ENCODE measurements at places on chromosomes 3 and 15.

GRCh38 chr3:62798000-62798399 lies 77.2 kb downstream of the CADPS start:
- DNase-seq: no peak

DNA sequence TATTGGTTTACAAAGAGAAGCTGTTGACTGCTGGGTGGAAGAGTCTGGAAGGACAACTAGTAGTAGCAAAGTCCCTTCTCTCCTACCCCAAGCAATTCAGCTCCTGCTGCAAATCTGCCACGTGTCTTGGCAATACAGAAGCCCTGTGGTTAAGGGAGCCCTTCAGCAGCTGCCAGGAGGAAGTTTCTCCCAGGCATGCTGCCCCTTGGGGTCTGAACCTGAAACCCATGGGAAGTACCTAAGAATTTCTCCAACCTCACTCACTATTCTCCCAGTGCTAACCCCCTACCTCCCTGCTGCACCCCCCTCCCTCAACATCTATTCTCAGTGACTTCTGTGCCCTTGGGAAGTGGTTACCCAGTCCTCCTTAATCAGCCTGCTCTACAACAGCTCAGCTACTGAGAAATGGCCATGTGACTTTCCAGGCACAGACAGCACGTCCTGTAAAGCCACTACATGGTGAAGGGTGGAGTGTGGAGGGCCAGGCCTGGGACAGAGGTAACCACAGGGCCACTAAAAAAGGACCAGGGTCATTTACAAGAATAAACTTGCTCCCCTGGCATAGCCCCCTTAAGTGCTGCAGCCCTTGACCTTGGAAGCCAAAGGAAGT lies 316.6 kb downstream of the NTRK3 start:
- no peak for DNase-seq

DNA sequence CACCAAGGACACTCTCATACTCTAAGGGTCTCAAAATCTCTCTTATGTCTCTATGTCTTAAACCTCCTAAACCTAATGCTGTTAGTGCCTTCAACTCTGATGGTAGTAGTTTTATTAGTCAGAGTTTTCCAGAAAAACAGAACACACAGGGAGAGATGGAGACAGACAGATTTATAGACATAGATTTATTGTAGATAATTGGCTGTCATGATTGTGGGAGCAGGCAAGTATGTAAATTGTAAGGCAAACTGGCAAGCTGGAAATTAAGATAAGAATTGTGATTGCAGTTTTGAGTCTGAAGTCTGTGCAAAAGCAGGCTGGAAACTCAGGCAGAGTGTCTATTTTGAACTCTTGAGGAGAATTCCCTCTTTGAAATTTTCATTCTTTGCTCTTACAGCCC lies 96.3 kb upstream of the ROBO1 start:
- no peak for DNase-seq

- DNase-seq: no peak
Measured at GRCh38 chr3:56720849-56721248, 37.8 kb upstream of the TASOR start.

DNA sequence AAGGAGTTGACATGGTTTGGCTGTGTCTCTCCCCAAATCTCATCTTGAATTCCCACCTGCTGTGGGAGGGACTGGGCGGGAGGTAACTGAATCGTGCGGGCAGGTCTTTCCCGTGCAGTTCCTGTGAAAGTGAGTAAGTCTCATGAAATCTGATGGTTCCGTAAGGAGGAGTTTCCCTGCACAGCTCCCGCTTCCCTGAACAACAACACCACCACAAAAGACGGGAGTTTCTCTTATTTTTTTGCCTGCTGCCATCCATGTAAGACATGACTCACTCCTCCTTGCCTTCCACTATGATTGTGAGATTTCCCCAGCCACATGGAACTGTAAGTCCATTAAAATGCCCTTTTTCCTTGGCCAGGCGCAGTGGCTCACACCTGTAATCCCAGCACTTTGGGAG lies 22.7 kb downstream of the XXYLT1 start:
- no peak for DNase-seq

DNA sequence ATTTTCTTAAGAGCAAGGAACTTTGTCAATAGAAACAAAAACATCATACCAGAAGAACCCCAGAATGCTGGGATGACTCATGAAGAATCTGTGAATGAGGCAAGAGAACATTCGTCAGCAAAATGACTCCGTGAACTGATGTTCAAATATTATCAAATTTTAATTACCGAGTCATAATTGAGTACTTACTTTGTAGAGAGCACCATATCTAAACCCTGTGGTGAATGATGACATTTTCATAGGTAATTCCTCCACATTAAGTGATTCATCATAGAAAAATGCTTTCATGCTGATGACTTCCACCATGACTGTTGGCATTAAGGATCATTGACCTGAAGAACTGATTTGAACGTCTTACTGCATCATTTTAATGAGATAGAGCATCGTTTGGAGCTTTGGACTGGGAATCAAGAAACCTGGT lies 56.3 kb downstream of the PPARG start:
- no peak for DNase-seq

DNA sequence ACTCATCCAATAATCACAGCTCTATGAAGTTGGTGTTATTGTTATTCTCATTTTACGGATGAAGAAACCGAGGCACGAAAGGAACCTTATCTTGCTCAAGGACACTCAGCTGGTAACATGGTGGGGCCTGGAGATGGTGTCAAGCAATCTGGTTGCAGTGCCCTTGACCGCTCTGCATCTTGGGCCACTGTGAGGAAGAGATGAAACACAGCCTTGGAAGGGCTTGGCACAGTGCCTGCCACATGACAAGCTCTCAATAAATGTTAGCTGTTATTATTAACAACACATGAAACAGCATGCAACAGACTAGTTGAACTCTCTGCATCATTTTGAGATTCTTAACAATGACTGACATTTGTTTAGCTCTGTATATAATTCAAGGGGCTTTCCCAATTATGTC lies 10.1 kb upstream of the ITGA11 start:
- no peak for DNase-seq

GRCh38 chr3:164375995-164376394 lies 702.3 kb downstream of the SI start:
- no peak for DNase-seq

DNA sequence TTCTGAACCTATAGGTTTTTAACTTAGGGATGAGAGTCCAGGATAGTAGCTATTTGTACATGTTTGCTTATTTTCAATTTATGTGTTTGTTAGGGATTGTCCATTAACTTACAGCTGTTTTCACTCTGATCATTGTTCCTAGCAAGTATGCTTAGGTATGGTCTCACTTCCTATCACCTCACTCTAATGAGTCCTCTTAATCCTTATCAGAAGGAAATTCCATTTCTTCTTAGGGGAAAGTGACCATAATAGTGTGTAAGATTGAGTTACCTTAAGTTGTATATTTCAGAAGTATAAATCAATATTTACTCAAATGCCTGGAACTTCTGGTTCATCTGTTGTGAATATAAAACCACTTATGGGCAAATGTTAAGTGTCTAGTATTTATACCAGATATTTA lies 53.0 kb downstream of the PIAS1 start:
- DNase-seq: no peak

- DNase-seq: no peak
Measured at GRCh38 chr15:85751291-85752123, 43.2 kb downstream of the KLHL25 start.

DNA sequence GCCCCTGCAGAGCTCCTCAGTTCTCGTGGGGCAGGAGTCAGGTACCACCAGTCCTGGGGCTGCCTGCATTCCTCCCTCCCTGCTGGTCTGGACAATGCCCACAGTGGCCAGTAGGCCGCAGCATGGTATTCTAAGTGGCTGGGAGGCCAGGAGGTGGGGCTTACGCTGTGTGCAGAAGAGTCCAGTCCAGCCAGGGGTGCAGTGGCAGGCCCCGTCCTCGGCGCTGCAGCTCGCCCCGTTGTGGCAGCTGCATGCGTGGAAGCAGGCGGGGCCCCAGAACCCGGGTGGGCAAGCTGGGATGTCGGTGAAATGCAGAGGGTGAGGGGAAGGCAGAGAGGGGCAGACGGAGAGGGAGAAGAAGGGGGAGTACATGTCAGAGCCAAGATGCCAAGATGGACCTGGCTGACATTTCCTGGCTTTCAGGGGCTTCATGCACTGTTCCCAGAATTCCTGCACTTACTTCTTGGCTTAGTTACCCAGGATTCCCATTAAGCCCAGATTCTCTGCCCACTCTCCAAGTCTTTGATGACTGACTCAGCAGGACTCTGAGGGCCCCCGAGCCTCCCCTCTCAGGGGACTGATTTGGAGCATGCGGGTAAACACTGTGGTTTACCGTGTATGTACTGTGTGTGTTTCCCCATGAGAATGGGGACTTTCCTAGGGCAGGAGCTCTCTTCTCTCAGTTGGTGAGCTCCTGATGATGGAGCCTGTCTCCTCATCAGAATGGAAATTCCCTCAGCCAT lies 47.5 kb downstream of the RAB11A start:
- DNase-seq: no peak

GRCh38 chr3:169286992-169287391 lies 376.5 kb downstream of the MECOM start:
- DNase-seq: no peak
